ENCODE measurements at places on chromosomes 16 and 17. TPM values are rescaled to one million over a fixed set of nuclear protein-coding genes. Genes with fewer than 3 reads are reported as not detected.

GRCh38 chr17:78875363-78876093 lies 27.5 kb downstream of the CEP295NL start:
- no peak for DNase-seq

DNA sequence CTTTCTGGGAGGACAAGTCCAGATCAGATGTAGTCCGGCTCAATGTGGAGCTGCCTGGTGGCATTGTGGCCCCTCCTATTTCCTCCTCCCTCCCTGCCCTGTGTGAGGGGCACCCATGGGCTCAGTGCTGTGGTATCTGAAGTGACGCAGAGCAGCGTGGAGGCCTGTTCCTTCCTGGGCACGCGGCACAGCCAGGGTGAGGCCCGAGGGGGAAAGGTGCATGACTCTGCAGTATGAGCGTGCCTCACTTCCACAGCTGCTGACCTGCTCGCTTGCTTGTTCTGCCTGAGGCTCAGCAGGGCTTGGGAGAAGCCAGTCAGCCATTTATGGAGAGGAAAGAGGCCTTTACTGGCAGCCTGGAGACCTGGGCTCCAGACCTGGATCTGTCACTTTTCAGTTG lies 11.7 kb downstream of the TMEM238L start:
- DNase-seq = no peak

- DNase-seq = no peak
Measured at GRCh38 chr16:70407811-70408274, 31.1 kb downstream of the ST3GAL2 start.

- no peak for DNase-seq
Measured at GRCh38 chr17:38881600-38882191, 11.8 kb downstream of the LASP1 start.

DNA sequence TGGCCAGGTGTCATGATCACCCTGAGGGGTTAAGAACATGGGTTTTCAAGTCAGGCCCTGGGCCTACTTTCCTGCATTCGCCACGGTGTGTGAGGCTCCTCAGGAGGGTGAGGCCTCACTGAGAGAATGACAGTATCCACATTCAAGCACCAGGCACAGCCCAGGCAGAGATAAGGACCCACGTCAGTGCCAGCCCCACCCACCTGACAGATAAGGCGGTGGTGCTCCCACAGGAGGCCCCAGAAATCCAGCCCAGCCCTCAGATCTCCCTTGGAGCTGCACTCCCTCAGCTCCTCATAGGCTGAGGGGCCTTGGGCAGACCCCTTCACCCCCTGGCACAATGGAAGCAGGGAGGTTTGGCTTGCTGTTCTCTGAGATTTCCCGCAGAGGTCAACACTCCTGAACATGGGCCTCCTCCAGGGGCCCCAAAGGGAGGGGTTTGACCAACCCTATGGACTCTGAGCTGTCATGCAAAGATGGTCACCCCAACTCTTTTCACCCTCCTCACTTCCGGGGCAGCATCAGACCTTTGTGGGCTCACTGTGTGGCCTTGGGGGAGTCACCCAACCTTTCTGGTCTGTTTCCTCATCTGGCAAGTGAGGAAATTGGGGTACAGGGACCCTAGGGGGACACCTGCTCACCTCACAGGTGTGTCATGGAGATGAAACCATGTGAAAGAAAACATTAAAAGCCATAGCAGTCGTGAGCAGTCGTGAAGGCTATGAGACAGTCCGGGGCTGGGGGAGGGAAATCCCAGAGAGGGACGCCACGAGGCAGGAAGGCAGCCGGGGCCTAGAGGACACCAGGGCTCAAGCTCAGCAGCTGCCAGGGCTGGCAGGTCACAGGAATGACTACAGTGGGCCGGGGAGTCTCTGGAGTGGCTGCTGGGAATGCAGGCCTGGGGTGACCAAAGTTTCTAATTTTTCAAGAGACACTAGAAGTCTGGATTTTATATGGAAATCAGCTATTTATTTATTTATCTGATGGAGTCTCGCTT lies 15.4 kb downstream of the PLLP start:
- no peak for DNase-seq

DNA sequence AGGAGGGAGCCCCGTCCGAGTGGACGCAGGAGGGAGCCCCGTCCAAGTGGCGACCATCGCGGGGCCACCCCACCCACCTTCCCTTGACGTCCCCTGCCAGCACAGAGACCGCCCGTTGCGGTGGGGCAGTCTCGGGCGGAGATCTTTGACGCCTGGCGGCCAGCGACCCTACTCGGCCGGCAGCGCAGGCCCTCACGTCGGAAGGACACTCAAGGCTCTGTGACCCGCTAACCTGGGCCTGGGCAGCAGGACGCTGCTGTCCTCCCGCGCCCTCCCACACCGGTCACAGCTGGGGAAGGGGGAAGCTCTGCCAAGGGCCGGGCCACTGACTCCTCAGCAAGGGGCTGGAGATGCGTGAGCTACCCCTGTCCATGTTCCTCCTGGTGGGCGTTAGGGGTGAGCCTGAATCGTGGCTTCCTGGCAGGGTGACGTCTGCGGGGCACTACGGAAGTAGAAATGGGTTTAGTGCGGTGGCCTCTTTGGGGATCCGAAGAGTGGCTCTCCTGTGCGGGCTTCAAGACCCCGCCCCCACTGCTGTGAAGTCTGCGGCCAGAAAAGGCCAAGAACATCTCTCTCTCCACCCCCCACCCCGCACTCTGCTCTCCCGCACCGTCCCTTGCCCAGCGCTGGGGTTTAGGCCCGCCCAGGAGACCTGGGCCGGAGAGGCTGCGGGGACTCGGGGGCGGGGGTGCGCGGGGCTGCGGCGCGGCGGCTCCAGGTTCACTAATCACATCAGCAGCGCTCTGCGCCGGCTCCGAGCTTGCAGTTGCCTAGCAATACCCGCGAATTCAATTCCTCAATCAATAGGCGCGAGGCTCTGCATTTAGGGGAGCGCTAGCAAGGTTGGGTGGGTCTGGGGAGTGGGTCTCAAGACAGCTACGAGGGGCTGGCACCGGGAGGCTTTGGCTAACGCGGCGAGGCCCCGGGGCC lies 5.8 kb downstream of the CBX8 start:
- no peak for DNase-seq

DNA sequence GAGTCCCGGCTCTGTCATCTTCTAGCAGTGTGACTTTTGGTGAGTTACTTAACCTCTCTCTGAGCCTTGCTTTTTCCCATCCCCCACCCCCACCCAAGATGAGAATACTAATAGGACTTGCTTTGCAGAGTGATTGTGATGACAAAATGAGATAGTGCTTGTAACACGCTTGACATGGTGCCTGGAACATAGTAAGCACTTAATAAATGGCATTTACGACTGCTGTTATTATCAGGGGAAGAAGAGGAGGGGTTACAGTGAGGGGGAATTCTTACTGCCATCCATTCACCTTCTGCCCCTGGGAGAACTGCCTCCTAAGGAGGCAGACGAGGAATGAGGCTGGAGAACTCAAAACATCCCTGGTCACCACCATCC lies 7.8 kb downstream of the DLX4 start:
- no peak for DNase-seq

GRCh38 chr17:72702998-72703397 lies 389.5 kb downstream of the SLC39A11 start:
- no peak for DNase-seq

- DNase-seq = no peak
Measured at GRCh38 chr17:8499614-8500013, 63.9 kb downstream of the NDEL1 start.

- DNase-seq = no peak
Measured at GRCh38 chr17:59107306-59107670, 608 bp upstream of the TRIM37 start.

GRCh38 chr17:9427465-9428315 lies 147.9 kb downstream of the STX8 start:
- DNase-seq = no peak

DNA sequence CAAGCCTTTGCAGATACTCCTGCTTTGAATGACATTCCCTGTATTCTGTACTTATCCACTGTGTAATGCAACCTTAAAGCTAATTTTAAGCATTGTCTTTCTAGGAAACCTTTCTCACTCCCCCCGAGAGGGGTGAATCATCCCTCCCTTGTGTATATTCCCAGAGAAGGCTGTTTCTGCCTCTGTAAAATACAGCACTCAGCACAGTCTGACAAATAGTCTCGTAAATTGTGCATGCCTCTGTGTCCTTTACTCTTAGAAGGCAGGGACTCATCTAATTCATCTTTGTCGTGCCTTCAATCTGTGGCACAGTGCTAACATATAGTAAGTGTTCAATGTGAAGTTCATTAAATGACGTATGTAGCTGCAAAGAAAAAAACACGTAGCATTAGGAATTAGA lies 200.7 kb downstream of the CA10 start:
- DNase-seq = no peak

DNA sequence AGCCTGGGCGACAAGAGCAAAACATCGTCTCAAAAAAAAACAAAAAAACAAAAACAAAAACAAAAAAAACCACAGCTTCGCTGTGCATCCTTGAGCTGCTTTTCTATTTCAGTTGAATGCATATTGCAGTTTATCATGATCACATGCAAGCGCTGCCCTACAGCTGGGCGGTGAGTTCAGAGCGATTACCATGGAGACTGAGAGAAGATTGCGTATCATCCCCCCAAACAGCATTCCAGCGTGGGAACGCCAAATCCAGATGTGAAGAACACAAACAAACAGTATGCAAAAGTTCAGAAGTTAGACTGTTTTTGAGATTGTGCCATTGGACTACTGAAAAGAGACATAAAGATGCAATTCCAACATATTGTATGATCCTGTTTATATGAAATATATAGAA lies 15.1 kb upstream of the SLC52A1 start:
- no peak for DNase-seq

GRCh38 chr17:77403854-77404253 lies 263.1 kb downstream of the SEC14L1 start:
- DNase-seq = no peak

DNA sequence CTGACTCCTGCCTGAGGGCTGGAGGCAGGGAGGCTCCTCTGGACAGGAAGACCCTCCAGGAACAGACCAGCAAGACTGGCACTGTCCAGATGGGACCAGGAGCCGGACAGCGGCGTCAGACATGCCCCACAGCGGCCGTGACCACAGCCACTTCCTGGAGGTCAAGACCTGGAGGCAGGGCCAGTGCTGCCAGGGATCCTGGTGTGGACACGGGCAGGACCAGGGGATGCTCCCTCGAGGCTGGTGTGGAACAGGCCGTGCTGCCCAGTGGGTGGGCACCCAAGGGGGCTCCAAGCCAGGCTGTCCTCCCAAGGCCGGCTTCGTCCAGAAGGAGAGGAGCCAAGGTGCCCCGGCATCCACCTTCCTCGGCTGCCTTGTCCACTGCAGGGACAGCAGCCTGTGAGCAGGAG lies 4.5 kb upstream of the CCDC57 start:
- no peak for DNase-seq

- DNase-seq = no peak
Measured at GRCh38 chr16:87560428-87561199, 41.7 kb upstream of the JPH3 start.

DNA sequence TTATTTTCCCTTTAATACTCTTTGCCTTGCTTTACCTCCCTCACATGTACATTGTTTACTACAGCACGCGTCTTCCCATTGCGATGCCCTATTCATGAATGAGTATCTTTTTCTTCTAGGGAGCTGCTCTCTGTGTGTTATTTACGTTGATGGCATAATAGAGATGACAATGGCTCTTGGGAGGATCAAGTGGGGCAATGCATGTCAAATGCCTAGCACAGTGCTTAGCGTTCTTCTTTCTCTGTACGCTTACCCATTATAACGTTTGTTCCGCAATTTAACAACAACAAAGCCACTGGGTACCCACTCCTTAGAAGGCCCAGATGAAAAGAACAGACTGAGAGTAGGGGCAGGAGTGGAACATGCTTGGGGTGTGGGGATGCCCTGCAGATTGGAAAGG lies 271.6 kb upstream of the TNRC6C start:
- no peak for DNase-seq

DNA sequence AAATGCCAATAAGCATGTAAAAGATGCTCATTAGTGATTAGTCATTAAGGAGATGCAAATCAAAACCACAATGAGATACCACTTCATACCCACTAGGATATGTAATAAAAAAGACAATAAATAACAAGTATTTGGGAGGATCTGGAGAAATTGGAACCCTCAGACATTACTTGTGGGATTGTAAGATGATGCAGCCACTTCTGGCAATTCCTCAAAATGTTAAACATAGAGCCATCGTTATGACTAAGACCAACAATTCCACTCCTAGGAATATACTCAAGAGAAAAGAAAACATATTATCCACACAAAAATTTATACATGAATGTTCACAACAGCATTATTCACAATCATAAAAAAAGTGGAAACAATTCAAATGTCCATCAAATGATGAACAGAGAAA lies 336.2 kb upstream of the PMFBP1 start:
- DNase-seq = no peak

DNA sequence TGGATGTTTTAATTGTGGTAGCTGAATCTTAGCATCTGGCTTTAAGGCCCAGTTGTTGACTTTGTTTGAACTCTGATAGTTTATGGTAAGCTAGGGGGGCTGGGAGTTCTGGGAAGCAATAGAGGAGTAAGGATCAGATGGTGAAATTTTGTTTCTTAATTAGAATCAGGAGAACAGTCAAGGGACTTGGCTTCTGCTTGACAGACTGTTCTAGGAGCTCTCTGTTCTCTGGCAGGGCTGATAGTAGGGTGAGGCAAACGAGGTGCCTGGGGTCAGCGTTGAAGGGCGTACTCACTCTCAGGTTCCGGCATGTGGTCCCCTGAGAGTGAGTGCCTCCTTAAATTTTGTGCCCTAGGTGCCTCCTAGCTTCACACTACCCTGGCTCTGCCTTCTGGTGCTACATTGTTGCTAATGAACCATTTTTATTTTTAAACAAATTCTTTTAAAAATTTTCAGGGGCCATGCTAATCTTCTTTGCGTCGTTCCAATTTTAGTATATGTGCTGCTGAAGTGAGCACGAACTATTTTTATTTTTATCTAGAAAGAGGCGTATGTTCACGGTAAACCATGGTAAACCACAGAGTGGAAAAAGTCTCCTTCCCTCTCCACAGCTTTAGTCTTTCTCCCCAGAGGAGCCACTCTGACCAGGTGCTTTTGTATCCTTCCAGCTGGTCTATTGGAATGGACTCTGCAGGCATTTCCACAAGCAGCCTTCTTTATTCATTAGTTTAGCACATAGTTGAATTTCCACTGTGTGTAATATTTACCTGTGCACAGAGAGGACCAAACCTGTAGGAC lies 19.7 kb downstream of the SLC7A6 start:
- no peak for DNase-seq

- DNase-seq = no peak
Measured at GRCh38 chr17:20307326-20307910, 159.9 kb downstream of the LGALS9B start.

- DNase-seq = no peak
Measured at GRCh38 chr16:54291656-54292487, 5.3 kb upstream of the IRX3 start.

C16orf92 gene
- not detected for total RNA-seq

BAHCC1 gene
- total RNA-seq = 4.8 TPM

IGF2BP1 gene
- not detected for total RNA-seq

MARCHF10 gene
- total RNA-seq = not detected

TPSD1 gene
- total RNA-seq = not detected

CCL16 gene
- total RNA-seq = 2.8 TPM

NR1D1 gene
- 9.3 TPM for total RNA-seq

VAT1L gene
- 0.50 TPM for total RNA-seq

ETV4 gene
- not detected for total RNA-seq

TUBG1 gene
- 45.8 TPM for total RNA-seq

SSTR5 gene
- total RNA-seq = not detected

RDM1 gene
- total RNA-seq = not detected

CCL7 gene
- not detected for total RNA-seq

TOB1 gene
- 32.6 TPM for total RNA-seq

Measured in omental fat pad (tissue), 4 donors.